Stimulated activated CD4-positive, alpha-beta T cell treated with anti-CD3 and anti-CD28 coated beads, Interleukin-1b, Interleukin-23, amount 100 ng/mL, for 1 hour (primary cell): ENCODE measurements at places on chromosomes 3 and 15.

- DNase-seq: no peak
These were observed 62.6 kb upstream of the ATP11B start for GRCh38 chr3:182730675-182731042.

DNA sequence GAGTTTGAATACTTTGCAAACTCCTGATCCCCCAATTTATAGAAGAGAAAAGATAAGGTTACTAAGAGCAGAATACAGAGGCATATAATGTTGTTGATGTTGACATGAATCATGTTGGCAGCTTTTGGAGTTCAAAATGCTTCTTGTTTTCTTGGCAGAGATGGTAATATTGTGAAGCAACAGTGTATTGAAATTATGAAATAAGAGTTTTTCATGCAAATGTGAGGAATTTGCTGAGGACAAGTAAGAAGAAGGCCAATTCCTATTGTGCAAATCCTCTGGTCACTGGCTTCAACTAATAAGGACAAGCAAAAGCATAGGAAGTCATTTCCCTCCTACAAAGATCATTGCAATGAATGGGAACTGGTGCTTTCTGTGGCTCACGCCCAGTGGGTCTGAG lies 126.9 kb upstream of the CHL1 start:
- DNase-seq: no peak

DNA sequence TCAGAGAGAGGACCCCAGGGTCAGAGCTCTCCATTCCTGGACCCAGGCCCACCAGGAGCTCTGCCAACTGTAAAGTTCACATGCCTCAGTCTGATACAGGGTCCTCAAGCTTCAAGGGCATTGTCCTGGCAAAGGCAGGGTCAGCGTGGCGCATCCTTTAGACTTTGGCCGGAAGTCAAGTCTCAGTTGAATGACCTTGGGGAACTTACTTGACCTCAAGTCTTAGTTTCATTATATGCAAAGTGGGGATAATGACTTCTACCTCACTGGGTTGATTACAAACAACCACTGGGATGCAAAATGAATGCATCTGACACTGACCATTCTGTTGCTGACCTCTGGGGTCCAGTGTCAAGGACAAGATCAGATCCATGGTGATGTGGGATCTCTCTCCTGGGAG lies 70.6 kb upstream of the CTSH start:
- no peak for DNase-seq

DNA sequence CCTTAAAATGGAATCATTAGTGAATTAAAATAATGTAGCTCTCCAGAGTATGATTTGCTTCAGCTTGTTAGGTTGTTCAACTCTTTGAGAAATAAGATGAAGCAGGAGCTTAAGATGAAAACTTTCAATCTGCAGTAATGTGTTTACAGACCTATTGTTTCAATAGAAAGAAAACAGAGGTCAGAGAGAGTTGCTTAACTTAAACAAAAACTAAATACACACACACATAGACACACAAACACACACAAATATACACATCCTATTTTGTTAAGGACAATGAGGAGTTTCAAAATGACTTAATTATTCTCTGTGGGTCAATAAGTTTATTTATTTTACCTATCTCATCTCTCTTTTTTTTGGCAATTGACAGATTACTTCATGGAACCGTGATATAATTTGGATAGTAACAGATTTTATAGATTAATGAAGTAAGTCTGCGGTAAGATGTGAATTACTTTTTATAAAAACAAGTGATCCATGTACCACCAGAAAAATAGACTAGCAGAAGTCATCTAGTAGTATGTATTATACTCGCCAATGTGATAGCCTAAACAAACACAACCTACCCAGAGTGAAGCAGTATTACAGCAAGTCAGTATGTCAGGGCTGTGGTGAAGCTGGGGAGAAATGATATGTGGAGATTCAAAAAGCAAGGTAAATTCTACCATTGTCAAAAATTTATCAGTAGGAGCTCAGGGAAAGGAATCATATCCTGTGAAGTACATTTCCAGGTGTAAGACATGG lies 76.7 kb upstream of the DCBLD2 start:
- no peak for DNase-seq

- DNase-seq: no peak
These were observed 832 bp downstream of the TGFBR2 start for GRCh38 chr3:30607032-30607833.

- DNase-seq: no peak
These were observed 82.8 kb upstream of the ABHD17C start for GRCh38 chr15:80612118-80612823.

- DNase-seq: no peak
These were observed 419.7 kb downstream of the ZBTB20 start for GRCh38 chr3:114727373-114727772.

DNA sequence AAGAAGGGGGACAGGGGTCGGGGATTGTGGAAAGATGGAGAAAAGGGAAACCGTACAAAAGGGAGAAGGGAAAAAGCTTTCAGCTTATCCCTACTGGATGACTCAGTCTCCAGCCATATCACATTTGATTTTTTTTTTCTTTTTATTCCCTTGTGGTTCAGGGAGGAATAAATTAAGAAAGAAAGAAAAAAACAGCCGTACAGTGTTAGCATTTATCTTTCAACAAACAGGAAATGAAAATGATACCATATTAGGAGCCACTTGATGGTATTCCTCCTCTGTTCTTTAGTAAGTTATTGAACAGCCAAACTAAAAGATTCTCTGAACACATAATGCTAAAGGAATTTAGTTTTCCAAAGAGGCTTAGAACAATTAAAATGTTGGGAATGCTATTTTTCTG lies 594.4 kb downstream of the FOXP1 start:
- DNase-seq: no peak
